ENCODE measurements at places on chromosomes 12 and 14. TPM values are rescaled to one million over a fixed set of nuclear protein-coding genes. Genes with fewer than 3 reads are reported as not detected.

The TMEM121 gene
- total RNA-seq, result 1.9 TPM

The TMEM253 gene
- not detected for total RNA-seq

The FAM181A gene
- not detected for total RNA-seq

The AICDA gene
- total RNA-seq, result not detected

The BCL7A gene
- total RNA-seq, result 4.0 TPM

The OTOGL gene
- 0.71 TPM for total RNA-seq

The SCARB1 gene
- 38.0 TPM for total RNA-seq

The KLRG1 gene
- total RNA-seq, result not detected

The L3HYPDH gene
- 38.1 TPM for total RNA-seq

The KRT73 gene
- not detected for total RNA-seq

The LRP1-AS gene
- not detected for total RNA-seq

The ESRRB gene
- not detected for total RNA-seq

The RARG gene
- total RNA-seq, result 22.1 TPM

The USP44 gene
- total RNA-seq, result 0.02 TPM

The PDE3A gene
- total RNA-seq, result 13.5 TPM

The RNASE7 gene
- total RNA-seq, result not detected

The AMDHD1 gene
- 1.5 TPM for total RNA-seq

The MANSC4 gene
- not detected for total RNA-seq

The GUCY2C gene
- not detected for total RNA-seq

The LGMN gene
- 62.0 TPM for total RNA-seq

The RASSF9 gene
- 0.05 TPM for total RNA-seq

The HSP90B1 gene
- 763 TPM for total RNA-seq

The SYNJ2BP gene
- 20.2 TPM for total RNA-seq

The STON2 gene
- total RNA-seq, result 1.3 TPM

The CABP1 gene
- not detected for total RNA-seq

The IL23A gene
- not detected for total RNA-seq

The SLC2A14 gene
- total RNA-seq, result not detected

The PEBP1 gene
- total RNA-seq, result 299 TPM

The FOXN4 gene
- total RNA-seq, result not detected

The SLC16A7 gene
- 17.8 TPM for total RNA-seq

The NID2 gene
- 72.7 TPM for total RNA-seq

The GPR135 gene
- total RNA-seq, result 0.79 TPM

The PAWR gene
- 20.7 TPM for total RNA-seq

The NKX2-1 gene
- not detected for total RNA-seq

The PRICKLE1 gene
- total RNA-seq, result 5.1 TPM

The KCNMB4 gene
- 3.0 TPM for total RNA-seq

The IGF1 gene
- not detected for total RNA-seq

The HIP1R gene
- 23.5 TPM for total RNA-seq

The PMCH gene
- not detected for total RNA-seq

The KRT71 gene
- total RNA-seq, result not detected

The ENDOU gene
- total RNA-seq, result not detected

The SIX1 gene
- total RNA-seq, result 8.0 TPM

The RAB15 gene
- total RNA-seq, result 3.8 TPM

The COCH gene
- total RNA-seq, result not detected

The DAO gene
- not detected for total RNA-seq

All from M059J (cell line).